SK-N-DZ (cell line): ENCODE measurements at places on chromosomes 16 and 17.

DNA sequence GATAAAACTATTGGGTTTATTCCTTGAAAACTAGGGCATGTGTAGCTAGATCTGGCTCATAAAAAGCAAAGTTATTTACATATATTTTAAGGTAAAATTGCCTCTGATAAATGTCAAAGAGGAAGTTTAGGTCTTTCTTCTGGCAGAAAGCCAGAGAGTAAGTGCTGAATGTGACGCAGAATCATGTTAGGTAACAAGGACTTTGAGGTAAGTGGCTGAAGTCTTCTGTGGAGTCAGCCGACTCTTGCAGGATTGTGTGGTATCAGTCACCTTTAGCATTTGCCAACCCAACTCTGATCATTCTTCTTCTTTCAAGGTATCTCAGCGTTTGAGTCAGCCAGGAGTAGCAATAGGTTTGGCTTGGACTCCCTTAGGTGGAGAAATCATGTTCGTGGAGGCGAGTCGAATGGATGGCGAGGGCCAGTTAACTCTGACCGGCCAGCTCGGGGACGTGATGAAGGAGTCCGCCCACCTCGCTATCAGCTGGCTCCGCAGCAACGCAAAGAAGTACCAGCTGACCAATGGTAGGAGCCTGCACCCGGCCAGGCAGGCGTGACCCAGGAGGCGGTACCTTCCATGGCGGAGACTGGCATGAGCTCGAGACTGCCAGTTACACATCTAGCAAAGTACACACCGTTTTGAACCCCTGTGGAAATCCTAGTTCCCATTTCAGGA lies 37.9 kb downstream of the SIAH1 start:
- DNase-seq: no peak

GRCh38 chr16:3957344-3957980 lies 76.9 kb upstream of the CREBBP start:
- no peak for DNase-seq

DNA sequence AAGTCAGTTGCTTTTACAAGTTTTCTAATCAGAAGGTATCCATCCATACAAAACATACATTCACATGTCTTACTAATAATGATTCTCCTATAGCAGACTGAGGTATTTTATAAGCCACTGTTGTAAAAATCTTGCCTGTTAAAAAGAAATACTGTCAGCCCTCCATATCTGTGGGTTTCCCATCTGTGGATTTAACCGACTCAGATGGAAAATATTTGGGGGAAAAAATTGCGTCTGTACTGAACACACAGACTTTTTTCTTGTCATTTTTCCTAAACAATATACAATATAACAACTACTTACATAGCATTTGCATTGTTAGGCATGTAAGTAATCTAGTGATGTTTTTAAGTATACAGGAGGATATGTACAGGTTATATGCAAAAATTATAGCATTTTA lies 90.4 kb downstream of the PARN start:
- no peak for DNase-seq

- DNase-seq: no peak
Measured at GRCh38 chr17:72804949-72805707, 287.4 kb downstream of the SLC39A11 start.

GRCh38 chr17:9167379-9167778 lies 146.1 kb downstream of the NTN1 start:
- no peak for DNase-seq

DNA sequence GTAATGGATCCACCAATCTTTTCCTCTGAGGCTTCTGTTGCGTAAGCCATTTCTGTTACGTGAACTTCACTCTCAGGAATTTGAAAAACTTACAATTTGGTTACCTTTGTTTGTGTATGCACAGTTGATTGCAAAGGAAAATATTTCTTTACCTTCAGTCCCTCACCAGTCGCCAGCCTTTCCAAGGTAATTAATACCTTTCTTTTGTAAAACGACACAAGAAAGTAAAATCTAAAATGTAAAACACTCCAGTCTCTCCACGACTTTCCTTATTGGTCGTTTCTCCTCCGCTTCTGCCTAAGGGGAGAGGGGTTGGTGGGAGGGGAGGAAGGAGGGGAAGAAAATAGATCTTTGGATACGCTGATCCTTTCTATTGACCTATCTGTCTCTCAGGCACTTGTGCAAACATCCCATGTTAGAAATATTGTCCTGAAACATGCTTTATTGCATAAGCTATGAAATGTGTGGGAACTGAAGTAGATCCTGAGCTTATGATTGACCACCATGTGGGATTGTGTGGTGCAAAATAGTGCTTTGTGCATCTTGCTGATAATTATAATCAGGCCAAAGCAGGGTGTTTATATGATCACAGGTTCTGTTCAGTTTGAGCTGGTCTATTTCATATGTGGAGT lies 32.4 kb upstream of the EFCAB13 start:
- no peak for DNase-seq

GRCh38 chr16:6947291-6947690 lies 385.4 kb upstream of the RBFOX1 start:
- DNase-seq: no peak

DNA sequence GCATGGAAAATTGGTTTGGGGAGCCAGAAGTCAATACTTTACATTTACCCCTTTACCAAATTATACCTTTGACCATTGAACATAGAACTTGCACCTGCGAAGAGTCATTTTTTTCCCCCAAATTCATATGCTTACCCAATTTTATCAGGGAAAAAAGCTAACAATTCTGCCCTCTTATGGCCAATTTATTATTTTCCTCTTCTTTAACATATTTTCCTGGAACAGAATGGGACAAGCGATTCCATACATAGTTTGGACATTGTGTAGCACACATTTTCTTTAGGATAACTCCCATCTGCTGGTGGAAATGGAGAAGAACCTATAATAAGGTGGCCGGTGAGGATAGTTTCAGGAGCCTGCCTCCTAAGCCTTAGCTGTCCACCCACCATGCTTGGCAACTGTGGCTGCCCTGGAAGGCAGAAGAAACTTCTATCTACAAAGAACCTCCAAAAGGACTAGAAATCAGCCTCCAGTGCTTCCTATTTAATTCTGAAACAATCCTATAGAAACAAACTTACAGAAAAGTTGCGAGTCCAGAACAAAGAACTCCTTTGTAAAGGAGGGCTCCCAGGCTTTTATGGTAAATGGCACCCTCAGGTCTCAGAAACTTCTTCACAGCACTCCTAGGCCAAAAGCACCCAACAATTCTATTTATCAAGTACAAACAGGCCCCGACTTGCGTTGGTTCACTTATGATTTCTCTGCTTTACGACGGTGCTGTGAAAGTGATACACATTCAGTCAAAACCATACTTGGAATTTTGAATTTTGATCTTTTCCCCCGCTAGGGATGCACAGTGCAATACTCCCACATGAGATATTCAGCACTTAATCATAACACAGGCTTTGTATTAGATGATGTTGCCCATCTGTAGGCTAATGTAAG lies 64.1 kb upstream of the CACNG4 start:
- DNase-seq: no peak

- DNase-seq: no peak
Measured at GRCh38 chr17:1171953-1172352, 7.8 kb downstream of the ABR start.

GRCh38 chr17:27754549-27754948 lies 45.8 kb downstream of the NOS2 start:
- no peak for DNase-seq

DNA sequence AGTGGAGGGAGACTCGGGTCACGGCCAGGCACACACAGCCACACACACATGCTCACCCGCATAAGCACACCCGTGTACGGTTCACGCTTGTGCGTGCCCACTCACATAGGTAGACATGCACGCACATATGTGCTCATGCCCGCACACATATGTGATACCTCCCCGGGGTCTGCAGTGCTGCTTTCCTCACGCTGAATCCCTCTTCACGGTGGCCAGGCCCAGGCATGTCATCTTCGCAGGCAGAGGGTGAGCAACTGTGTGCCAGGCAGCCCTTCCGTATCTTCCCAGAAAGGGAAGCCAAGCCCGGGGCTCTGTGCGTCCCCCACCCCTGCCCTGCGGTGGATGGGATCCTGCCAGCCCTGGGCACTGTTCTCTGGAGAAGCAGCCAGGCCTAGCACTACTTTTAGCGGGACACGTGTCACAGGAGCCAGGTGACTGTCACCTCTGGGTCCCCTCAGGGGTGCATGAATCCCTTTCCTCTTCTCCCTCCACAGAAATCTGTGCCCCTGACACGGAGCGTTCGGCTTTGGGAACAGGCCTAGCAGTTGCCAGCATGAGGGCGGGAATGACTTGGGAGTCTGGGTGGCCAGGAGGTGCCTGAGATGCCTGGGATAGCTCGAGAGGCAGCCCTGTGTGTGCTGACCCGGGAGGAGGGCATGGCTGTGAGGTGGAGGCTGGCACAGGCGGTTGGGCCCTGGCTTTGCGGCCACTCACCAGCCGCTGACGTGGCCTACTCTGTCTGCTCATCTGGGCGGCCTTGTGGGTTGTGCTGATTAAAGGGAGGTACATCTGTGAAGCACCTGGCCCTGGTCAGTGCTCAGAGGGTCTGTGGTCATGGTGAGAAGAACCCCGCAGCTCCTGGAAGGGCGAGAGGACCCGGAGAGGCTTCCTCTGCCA lies 47.5 kb downstream of the BAIAP2 start:
- DNase-seq: no peak

DNA sequence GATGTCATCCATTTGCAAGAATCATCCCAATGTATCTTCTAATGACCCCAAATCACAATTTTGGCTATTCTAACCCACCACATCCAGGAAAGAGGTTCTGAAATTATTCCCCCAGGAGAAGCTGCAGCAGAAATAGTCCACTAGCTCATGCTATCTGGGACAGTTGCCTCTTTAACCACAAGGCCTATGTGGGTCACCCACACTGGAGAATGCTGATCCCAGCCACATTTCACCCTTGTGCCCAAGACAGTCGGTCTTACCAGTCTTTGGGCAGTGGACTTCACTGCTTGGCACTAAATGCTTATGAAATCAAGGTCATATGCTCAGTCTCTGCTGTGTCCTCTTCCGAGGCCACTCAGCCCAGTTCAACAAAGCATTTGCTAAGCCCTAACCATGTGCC lies 27.0 kb downstream of the ABCC12 start:
- no peak for DNase-seq

- DNase-seq: no peak
Measured at GRCh38 chr17:69045646-69046045, 15.1 kb downstream of the ABCA9 start.

- DNase-seq: no peak
Measured at GRCh38 chr16:1416521-1416941, 2.0 kb upstream of the UNKL start.

- DNase-seq: no peak
Measured at GRCh38 chr17:77869041-77869599, 89.4 kb upstream of the TNRC6C start.

DNA sequence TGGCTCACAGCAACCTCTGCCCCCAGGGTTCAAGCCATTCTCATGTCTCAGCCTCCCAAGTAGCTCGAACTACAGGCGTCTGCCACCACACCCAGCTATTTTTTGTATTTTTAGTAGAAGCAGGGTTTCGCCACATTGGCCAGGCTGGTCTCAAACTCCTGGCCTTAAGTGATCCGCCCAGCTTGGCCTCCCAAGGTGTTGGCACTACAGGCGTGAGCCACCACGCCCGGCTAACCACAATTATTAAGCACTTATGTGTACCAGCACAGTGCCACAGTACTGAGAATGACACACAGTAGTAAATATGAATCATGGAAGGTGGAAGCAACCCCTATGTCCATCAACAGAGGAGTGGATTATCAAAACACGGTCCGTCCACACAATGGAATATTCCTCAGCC lies 49.8 kb downstream of the COTL1 start:
- no peak for DNase-seq

DNA sequence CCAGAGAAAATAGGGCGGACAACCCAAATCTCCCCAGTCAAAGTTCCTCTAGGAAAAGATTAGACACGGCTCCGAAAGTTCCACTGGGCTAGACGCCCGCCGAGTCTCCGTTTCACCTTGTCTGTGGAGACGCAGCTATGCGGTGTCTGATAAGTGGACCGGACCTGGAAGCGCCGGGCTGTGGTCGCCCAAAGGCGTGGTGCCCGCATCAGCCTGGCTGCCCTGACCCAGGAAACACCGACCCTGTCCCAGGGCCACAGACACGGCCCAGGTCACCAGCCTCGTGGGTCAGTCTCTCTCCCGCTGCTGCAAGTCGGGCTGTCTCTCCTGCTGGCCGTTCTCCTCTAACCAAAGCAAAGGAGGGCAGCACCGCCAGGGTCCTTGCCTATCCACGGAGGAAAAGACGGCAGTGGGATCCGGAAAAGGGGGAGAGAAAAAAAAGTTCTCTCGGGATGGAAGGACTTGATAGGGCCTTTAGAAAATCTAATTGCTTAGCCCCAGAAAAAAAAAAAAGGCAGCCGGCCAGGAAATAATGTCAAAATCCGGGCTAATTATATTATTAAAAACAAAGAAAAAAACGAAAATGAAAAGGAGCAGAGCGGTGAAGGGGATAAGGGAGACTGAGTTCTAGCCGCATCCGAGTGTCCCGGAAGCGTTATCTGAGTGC lies 13.9 kb upstream of the FOXF1 start:
- no peak for DNase-seq

GRCh38 chr17:50634224-50634914 lies at the start of gene ABCC3:
TSS of gene ABCC3 (plus strand) at chr17:50634881. CDS start at chr17:50634937, 56 bp downstream.
- no peak for DNase-seq

GRCh38 chr17:79340333-79341221 lies 266.0 kb downstream of the ENGASE start:
- DNase-seq: no peak

GRCh38 chr16:11913425-11914079 lies 2.2 kb downstream of the GSPT1 start:
- DNase-seq: no peak

DNA sequence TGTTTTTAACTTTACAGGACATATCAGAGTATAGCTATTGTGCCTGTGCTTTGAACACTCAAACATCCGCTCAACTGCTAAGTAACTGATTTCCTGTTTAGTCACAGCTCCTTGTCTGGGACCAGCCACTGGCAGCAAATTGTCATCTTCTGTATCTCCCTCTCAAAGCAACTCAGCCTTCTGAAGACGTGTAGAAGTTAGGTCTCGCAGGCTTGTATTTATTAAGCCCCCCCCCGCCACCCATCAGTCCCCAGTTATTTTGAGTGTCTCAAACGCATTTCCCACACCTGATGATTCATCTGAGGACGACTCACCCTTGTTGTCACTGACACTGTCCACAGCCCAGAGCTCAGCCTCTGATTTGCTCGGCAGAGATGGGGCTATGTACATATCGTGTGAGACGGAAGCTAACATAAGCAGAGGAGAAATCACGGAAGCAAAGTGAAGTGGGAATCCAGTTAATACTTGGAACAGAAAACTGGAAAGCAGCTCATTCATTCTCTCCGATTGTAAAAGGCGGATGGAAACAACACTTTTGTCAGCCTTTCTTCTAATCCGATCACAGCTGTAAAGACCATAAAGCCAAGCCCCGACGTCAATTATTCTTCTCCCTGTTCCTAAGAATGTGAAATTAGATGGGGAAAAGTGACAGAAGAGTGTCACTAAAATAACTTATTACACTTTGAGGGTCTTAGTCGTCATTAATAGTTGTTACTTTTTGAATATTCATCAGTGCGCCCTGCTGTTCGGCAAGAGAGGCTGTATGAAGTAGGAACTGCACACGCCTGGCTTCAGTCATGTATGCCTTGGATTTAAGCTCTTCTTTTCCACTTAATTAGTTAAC lies 64.2 kb downstream of the PITPNC1 start:
- DNase-seq: no peak
